ENCODE measurements at places on chromosomes 13 and 19.

DNA sequence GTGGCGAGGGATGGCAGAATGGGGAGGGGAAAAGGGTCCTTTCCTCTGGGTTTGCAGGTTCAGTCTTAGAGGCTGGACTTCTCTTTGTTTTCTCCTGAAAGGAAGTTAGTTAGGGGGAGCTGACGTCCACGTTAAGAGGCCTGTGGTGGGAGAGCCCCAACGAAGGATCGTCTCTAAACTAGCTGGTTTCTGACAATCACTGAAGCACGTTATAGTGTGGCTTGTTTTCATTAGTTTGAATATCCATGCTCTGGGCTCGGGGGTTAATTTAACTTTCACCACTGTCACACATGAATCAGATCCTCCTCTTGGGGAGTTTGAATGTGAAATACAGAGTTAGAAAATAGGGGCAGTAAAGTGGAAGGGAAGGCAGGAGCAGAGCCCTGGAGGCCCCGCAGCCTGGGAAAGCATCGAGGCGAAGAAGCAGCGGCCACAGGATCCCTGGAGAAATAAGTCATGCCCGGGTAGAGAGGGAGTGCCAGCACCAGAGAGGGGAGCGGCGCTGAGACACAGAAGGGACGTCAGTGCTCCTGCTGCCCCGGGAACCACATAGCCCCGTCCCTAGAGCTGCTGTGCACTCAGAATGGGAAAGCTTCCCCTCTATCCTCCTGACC lies 31.1 kb upstream of the AMER2 start:
- DNase-seq: no peak

DNA sequence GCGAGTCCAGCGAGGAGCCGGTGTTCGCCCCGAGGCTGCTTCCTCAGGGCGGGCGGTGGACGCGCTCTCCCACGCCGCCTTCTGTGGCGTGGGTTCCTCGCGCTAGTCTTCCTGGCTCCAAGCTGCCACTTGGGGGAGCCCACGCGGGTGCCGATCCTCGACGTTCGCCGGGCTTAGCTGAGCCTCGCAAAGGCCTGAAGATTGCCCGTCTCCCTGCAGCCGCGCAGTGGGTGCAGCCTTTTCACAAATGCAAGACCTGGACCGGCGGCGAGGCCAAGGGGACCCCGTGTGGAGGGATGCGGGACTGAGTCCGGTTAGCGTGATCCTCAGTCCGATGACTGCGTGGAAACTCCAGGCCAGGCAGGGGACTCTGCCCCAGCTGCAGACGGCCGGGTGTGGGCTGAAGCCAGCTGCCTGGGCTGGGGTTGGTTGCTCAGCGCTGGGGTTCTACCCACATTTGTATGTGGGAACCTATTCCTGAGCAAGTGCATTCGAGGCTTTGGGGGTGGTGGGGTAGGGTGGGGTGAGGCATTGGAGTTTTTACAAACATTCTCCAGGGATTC lies 16.6 kb upstream of the LRP3 start:
- DNase-seq: no peak

DNA sequence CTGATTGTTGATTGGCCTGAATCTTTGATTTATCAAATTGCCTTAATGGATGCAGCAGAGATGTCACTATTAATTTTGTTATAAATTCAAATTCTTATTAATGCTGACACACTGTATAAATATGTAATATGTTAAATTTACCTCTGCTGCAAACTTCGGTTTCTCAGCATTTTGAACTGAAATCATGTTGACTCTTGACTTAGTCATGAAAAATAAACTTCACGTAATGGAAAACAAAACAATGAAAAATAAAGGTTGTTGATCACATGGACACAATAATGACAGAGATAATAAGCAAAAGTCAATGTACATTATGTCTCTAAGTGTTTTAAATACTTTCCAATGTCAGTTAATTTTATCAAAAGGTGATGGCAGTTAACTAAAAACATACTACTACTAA lies 827.6 kb downstream of the PCDH9 start:
- DNase-seq: no peak

DNA sequence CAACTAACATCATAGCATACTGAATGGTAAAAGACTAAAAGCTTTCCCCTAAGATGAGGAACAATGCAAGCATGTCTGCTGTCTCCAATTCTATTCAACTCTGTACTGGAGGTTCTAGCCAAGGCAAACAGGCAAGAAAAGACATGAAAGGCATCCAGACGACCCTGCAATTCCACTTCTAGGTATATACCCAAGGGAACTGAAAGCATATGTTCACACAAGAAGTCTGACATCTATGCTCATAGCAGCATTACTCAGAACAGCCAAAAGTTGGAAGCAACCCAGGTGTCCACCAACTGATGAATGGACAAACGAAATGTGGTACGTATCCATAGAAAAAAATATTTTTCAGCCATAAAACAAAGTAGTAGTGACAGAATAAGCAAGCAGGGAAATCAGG lies 39.1 kb downstream of the PEPD start:
- DNase-seq: no peak

DNA sequence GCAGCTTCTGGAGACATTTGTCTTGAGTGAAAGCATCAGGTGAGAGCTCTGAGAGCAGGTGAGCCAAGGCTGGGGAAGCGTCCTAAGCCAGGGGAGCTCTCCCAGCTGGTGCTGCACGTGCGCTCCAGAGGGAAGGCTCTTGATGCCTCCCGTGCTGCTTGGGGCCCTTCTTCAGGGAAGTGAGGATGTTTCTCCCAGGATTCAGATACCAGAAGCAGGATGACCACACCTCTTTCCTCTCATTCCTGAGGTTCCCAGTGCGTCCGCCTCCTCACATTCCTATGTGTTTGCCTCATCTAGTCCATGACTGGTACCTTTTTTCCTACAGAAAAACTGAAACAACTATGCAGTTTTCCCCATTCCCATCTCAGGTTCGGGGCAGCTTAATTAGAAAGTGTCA lies 231.0 kb upstream of the IRS2 start:
- DNase-seq: no peak

DNA sequence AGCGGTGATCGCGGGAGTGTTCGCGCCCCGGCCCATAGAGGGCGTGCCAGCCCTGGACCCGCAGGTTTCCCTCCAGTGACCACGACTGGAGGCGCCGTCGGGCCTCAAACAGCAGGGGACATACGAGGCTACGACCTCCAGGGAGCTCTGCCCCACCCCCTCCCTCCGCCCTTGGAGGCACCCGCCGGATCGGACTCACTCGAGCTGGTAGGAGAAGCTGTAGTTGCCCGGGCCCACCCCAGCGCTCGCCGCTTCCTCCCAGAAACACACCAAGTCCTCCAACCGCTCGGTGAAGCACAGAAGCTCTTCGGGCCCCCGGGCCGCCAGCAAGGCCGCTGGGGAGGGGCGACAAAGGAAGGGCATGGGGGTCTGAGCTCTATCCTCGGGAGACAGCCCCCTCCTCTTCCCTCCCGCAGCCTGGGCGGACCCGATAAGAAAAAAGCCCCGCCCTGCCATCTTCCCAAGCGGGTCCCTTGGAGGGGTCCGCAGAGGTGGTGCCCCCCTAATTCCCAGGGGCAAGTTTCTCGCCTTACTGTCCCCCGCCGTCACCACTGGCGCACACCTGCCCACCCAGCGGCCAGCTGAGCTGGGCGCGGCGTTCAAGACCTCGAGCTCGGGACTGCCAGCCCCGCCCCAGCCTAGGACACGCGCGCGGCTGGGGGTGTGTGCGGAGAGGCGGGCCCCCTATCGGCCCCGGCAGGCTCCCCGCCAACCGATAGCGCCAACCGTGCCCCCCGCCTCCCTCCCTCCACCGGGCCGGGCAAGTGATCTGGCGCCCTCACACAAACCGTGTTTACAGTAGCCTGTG lies 1.0 kb downstream of the EPOR start:
- no peak for DNase-seq

GRCh38 chr13:42533336-42533591 lies 40.7 kb upstream of the TNFSF11 start:
- DNase-seq: no peak

- no peak for DNase-seq
These were observed 1224.4 kb downstream of the EFNB2 start for GRCh38 chr13:105311094-105311493.

DNA sequence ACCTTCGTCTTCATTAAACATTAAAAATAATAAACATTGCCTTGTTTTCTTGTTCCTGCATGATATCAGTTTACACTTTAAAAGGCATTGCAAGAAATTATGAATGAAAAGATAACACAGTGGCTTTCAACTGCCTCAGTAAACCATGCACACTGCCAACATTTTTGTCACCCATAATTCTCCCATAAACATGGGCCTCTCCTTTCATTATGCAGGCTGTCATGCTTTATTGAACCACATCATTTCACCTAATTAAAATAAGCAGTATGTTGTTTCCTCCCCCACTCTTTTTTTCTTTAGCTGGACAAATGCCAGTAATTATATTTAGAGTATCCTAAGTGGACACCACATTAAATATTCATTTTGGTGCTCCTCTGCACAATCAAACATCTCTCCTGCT lies 1566.5 kb upstream of the SLC10A2 start:
- DNase-seq: no peak

GRCh38 chr13:96248103-96248502 lies 158.2 kb downstream of the HS6ST3 start:
- no peak for DNase-seq

GRCh38 chr19:9165261-9165660 lies 13.5 kb upstream of the OR7D2 start:
- no peak for DNase-seq

DNA sequence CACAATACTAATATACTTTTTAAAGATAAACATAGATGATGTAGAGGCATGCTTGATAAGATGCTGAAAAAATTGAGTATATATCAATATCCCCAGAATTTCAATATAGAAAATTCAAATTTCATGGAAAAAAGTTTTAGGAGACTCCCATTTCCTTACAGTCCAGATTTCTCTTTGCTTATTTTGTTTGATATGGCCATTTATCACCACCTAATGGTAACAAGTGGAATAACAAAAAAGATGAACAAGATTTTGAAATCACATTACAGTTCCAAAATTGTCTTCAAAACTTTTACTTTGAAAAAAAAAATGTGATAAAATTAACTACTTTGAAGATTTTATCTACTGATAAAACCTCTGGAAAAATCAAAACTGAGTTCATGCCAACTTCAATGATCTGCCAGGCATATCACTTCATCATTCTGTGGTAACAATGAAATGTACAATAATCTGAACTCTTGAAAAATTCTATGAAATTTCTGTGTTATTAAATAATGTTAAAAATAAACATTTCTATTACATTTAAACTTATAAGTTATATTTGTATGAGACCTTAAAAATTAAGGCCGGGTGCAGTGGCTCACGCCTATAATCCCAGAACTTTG lies 17.5 kb downstream of the MIPEP start:
- no peak for DNase-seq

GRCh38 chr13:48579165-48579918 lies 46.5 kb upstream of the RCBTB2 start:
- no peak for DNase-seq

DNA sequence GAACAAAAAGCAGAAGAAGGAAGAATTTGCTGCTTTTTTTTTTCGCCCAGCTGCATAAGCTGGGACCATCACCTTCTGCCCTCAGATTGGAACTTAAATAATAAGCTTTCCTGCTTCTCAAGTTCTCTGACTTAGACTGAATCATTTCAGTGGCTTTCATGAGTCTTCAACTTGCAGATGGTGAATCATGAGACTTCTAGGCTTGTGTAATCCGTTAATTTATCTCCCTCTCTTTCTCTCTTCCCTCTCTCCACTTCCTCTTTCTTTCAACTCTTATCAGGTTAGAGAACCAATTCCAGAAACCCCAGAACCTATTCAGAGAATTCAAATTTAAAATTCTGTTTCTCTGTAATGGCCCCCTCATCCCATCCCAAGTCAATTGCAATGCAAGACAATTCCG lies 1153.7 kb downstream of the PCDH9 start:
- DNase-seq: no peak

DNA sequence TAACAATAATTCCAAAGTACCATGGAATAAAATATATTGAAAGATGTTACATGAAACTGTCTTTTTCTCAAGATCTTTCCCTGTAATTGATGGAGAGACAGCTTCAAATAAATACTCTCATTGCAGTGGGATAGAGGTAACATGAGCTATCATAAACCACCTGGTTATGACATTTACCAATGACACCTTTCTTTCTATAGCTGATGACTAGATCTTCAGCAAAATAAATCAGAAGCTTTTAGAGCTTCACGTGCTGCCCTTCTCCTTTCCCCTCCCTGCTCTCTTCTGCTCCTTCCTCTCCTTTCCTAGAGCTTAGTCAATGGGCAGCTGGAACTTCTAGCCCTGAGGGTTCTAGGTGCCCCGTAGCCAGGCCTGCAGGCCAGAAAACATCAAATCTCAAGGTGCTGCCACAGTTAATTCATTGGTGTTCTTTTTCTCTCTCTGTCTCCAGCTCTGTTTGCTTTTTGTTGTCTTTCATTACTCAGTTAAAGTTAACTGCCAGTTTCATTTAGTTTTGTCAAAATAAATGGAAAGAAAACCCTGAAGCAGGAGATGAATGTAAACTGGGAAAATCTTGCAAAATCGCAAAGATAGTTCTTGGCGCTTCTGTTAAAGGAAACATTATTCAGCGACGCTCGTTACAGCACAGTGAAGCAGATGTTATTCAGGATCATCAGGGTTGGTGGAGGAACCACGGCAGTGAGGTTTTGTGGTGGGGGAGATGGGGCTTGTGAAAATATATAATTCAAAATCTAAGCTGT lies 8.3 kb upstream of the METTL21C start:
- DNase-seq: no peak

GRCh38 chr19:30682999-30683536 lies 310.9 kb downstream of the ZNF536 start:
- DNase-seq: peak; percentile 82

- DNase-seq: peak; percentile 46
These were observed 48.6 kb downstream of the FAM124A start for GRCh38 chr13:51270623-51271415.

DNA sequence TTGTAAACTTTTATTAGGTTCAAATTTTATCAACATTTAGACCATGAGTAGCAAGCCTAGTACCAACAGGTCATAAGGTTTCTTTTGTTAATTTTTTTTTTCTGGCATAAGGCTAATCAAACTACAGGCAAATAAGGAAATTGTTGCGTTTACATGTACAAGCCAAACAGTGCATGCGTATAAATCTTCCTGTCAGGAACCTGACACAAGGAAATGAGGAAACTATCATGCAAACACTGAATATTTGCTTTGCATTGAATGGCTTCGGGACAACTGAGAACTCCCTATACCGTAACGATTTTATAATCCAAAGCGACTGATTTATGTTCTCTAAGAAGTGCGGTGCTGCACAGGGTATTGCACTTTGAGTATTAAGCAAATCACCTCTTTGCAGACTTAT lies 133.0 kb upstream of the TRPC4 start:
- DNase-seq: no peak

- DNase-seq: no peak
These were observed 116.8 kb downstream of the ENOX1 start for GRCh38 chr13:43669964-43670363.

GRCh38 chr19:57560049-57560491 lies 407 bp upstream of the ZNF550 start:
- no peak for DNase-seq
